HS-5 (cell line): ENCODE measurements at places on chromosomes 7 and 10.

GRCh38 chr10:33412241-33412640, 77.8 kb upstream of the NRP1 start:
- DNase-seq: peak; percentile 13

DNA sequence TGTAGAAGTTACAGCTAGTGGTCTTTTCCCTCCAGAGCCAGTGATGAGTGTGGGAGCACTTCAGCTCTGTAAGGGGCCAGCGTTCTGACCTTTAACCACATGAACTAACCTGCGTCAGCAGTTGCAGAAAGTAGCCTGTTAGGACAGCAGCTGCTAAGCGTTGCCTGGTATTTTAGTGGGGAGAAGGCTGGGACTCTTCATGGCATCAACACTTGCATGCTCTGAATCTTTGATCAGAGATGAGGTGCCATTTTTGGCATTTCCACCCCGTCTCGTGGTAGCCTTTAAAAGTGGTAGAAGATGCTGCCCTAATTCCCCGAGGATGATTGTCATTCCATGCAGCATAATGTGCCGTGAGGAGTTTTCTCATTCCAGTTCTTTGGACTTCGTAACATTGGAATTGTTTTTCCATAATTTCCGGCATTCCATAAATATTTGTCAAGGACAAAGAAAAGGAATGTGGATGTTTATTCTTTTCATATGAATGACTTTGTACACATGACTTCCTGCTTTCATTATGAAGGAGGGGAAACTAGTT, 92.2 kb downstream of the AVL9 start:
- DNase-seq: peak; percentile 80

DNA sequence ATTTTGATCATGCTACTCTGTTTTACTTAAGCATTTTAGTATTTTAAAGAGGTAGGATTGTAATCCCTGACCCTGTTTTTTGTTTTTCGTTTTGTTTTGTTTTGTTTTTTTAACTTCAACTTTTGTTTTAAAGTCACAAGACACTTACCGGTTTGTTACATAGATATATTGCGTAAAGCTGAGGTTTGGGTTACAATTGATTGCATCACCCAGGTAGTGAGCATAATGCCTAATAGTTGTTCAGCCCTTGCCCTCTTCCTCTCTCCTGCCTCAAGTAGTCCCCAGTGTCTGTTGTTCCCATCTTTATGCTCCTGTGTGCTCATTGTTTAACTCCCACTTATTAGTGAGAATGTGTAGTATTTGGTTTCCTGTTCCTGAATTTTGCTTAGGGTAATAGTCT, 93.1 kb upstream of the TEX47 start:
- no peak for DNase-seq

DNA sequence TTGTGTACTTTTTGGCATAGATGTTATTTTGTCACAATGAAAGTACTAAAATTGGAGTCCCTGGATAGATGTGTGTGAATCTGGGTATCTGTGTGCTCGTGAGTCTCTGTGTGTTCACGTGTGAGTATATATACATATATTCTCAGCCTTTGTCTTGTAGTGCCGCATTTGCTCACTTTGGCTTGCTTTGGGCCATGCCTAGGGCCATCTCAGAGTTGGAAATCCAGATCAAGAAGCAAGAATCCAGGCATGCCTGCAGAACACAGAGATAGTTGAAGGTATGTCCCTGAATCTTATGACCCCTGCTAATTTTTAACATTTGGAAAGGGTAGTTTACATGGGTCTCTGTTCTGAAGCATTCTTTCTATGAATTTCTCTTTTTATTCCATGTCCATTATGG, 208.7 kb downstream of the PHTF2 start:
- no peak for DNase-seq

DNA sequence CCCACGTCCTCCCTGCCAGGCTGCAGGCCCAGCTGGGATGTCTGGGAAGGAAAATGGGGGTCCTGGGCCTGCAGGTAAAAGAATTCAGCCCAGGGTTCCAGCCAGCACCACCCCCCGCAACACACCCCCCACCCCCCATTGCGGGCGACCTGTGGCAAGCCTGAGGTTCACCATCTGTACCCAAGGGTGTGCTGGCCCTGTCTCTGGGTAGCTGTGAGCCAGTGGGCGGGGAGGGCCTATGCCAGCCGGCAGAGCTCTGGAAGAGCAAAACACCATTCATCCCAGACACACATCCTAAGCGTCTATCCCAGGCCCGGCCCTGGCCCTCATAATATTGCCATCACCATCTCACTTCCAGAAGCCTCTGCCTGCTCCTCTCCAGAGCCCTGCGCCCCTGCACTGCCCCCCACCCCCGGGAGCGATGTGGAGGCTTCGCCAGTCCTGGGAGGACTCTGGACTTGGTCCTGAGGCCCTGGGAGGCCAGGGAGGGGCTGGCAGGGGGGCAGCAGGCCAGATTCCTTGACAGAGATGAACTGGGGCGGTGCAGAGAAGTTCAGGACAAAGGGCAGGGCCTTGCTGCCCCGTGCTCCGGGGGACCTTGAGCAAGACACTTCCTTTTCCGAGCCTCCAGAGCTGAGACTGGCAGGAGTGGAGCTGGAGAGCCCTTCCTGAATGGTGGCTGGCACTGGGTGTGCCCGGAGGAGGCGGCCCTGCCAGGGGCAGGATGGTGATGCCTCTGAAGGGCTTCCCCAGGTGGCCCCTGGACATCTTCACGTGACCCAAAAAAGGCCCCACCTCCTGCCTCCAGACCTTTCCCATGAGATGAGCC, 8.7 kb upstream of the TTYH3 start:
- no peak for DNase-seq

- DNase-seq: no peak
Observed at GRCh38 chr10:48305905-48306264, 592 bp upstream of the MAPK8 start.

GRCh38 chr10:97069576-97070362, 116.0 kb downstream of the SLIT1 start:
- no peak for DNase-seq

GRCh38 chr7:142469696-142470543, 212.1 kb upstream of the PRSS58 start:
- no peak for DNase-seq

DNA sequence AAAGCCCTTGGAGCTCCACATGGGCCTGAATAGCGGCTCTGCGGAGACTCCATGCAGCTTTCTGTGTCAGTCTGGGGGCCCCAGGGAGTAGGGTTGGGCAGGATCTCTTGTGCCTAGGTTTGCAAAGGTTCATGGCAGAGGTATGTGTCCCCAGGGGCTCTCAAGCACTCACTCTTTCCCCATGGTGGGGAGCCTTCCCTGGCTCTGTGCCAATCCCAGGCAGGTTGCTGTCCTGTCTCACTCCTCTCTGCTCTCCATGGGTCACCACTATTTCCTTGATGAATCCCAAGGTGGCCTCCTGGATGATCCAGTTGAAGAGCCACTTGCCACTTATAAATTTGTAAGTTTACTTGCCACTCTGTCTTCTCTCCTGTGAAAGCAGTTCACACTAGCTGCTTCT, 238.4 kb downstream of the CCDC7 start:
- DNase-seq: no peak

- DNase-seq: no peak
Observed at GRCh38 chr7:82633592-82633991, 190.0 kb upstream of the CACNA2D1 start.

DNA sequence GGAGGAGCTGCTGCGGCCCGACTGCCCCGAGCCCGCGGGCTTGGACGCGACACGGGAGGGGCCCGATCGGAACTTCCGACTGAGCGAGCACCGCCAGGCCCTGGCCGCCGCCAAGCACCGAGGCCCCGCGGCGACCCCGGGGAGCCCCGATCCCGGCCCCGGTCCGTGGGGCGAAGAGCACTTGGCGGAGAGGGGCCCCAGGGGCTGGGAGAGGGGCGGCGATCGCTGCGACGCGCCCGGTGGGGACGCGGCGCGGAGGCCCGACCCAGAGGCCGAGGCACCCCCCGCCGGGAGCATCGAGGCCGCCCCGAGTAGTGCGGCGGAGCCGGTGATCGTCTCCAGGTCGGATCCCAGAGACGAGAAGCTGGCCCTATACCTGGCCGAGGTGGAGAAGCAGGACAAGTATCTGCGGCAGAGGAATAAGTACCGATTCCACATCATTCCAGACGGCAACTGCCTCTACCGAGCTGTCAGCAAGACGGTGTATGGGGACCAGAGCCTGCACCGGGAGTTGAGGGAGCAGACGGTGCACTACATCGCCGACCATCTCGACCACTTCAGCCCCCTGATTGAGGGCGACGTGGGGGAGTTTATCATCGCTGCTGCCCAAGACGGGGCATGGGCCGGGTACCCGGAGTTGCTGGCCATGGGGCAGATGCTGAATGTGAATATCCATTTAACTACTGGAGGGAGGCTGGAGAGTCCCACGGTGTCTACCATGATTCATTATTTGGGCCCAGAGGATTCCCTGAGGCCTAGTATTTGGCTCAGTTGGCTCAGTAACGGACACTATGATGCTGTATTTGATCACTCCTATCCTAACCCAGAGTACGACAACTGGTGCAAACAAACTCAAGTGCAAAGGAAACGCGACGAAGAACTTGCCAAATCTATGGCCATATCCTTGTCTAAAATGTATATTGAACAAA, 1.4 kb downstream of the OTUD1 start:
- DNase-seq: no peak

DNA sequence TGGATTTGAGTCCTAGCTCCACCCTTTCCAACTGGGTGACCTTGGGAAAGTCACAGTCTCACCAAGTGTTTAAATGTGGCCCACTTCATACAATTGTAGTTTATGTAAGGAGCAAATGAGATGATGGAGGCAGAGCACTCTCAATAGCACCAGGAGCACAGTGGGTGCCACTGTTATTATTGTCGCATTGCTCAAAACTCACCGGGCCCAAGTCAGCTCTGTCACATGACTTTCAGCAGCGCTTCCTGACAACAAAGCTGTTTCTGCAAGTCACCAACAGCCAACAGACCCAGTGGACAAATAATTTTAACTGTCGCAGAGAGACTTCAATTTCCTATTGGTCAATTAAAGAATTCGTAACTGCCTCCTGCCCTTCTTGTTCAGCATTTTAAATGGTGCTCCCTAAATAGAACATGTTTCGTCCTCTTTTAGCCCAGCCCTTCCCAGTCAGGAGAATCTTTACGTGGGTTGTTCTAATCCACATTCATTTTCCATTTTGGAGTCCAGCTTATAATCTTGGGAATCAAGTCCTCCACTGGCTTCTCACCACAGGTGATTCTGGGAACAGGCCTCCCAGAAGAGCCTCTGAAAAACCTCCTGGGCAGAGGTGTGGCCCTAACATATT, 415.6 kb upstream of the NPVF start:
- DNase-seq: no peak

- DNase-seq: no peak
Observed at GRCh38 chr7:107691716-107692115, 31.1 kb downstream of the SLC26A4 start.

DNA sequence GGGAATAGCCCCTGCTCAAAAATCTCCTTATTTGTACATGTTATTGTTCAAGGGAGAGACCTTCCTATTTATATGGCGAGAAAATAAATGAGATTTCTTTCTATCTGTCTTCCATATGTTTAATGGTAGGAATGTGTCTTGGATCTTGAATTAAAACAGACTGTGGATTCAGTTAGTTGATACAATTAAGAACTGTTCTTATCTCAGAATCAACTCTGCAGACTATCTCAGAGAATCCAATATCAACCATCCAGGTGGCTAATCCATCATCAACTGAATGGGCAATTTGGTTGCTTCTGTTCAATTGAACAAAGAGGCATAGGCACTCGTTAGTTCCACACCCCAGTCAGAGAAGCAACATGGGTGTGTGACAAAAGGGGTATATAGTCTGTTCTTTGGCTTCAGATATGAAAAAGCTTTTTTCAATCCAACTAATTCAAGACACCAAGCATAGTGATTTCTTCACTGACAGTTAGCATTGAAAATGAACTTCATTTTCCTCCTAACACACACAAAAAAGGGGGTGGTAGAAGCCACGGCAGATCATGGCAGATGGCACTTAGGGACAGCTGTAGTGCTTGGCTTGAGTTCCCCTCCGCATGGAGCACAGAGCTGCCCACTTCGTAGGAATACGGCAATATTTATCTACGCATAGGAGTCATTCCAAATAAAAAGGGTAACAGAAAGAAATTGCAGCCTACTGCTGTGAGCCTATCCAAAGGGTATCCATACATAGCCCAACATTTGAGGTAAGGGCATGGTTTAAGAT, 135.9 kb downstream of the KIAA1217 start:
- DNase-seq: no peak

DNA sequence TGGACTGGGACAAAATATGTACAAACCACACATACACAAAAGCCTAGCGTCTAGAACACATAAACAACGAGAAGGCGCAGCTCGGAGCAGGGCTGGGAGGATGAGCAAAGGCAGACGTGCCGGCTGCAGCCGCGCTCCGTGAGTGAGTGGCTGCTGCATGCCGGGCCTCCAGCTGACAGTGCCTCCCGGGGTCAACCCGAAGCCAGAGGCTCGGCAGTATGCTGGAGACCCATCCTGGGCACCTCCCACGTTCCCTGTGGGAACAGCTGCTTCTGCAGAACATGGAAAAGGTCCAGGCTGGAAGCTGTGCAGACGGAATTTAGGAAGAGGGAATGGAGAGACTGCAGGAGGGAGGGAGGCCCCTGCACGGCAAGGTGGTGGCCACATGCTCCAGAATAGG, 3.6 kb upstream of the GPR146 start:
- no peak for DNase-seq

- DNase-seq: no peak
Observed at GRCh38 chr10:58281092-58281752, 12.3 kb downstream of the CISD1 start.

GRCh38 chr7:158276414-158277218, 311.0 kb downstream of the PTPRN2 start:
- no peak for DNase-seq

GRCh38 chr10:114851336-114851735, 29.8 kb downstream of the FHIP2A start:
- no peak for DNase-seq

DNA sequence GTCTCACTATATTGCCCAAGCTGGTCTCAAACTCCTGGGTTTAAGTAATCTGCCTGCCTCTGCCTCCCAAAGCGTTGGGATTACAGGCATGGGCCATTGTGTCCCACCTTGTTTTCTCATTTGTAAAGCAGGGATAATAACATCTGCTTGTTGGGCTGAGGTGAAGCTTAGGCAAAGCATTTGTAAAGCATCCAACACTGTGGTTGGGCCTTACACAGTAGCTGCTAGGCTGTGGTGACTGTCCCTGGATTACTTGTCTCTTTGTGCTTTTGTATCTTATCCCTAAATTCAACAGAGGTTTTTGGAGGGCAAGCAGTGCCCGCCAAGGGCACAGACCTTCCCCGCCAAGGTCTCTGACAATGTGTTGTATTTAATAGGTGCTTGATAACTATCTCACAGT, 14.3 kb downstream of the HKDC1 start:
- no peak for DNase-seq

DNA sequence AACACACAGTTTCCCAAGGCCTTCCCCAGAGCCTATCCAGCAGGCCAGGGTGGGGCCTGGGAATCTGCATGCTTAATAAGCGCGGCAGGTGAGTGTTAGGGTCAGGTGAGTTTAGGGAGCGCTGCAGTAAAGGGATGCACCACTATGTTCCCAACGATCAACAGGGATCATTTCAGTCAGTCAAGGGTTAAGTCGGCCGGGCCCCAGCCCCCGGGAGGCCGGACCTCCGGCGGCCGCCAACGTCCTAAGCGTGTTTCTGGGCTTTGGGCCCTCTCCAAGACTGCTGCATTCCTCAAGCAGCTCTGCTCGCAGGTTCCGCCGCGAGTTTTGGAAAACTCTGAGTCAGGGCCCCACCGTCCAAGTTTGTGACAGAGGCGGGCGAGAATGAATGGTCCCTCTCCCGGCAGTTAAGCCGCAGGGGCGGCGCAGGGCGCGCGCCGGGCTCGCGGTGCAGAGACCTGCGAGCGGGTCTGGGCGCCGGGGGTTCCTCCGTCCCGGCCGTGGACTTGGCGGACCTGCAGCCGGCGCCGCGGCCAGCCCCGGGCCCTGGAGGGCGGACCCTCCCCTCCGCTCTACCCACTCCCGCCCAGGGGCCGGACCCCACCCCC, 81.6 kb downstream of the ARHGAP22 start:
- no peak for DNase-seq
